EH (cell line): ENCODE measurements at places on chromosomes 3 and 15.

DNA sequence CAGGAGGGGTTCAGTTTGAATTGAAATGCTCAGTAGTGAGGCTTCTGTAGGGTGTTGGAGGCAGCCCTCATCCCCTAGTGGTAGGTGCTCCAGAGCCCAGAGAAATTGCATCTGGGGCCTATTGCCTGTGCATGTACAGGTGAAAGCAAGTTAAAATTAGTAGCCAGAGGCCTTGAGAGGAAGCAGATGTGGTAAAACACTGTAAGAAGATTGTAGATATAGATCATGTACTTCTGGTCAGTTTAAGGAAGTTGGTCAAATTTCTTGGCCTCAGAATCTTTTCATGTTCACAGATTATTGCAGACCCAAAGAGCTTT, 34.6 kb downstream of the IGSF10 start:
- DNase-seq = no peak

DNA sequence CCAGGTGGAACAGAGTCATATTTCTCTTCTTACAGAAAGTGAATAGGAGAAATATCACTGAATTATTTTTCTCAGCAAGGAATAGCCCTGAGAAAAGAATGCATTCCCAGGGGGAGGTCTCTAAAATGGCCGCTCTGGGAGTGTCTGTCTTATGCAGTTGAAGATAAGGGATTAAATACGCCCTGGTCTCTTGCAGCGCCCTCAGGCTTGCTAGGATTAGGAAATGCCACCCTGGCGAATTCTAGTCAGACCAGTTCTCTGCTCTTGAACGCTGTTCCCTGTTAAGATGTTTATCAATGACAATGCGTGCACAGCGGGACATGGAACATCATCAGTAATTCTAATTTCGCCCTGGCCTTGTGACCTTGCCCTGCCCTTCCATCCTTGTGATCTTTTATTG, 949.0 kb upstream of the SEMA6D start:
- no peak for DNase-seq

DNA sequence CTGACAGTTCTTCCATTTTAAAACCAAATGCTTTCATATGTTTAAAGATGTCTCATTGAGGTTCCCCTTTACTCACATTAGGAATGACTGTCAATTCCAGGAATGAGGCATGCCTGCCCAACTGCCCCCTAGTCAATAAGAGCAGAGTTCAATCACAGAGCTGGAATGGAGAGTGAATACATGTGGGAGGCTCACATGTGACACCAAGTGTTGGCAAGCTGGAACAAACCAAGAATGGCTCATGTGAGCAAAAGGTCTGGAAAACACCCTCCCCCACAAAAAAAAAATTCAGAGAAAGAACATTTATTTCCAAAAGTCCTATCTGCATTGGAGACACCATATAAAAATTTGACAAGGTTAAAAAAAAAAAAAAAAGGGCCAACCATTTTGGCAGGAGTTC, 3.7 kb downstream of the PBRM1 start:
- peak; percentile 77 for DNase-seq

DNA sequence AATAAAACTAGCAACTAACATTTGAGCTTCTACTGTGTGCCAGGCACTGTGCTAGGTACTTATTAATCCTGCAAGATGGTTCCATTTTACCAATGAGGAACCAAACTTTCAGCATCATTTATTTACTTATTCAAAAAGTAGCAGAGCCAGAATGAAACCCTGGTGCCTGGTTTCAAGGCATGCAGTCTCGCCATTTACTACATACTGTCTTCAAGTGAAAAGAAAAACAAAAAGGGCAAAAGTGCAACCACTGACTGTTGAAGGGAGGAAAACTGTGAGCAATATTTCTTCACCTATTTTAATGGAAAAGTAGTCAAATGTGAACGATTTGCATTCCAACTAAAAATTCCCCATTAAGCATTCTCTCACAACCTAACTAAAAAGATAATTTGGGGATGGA, 8.7 kb downstream of the DCUN1D1 start:
- peak; percentile 41 for DNase-seq

DNA sequence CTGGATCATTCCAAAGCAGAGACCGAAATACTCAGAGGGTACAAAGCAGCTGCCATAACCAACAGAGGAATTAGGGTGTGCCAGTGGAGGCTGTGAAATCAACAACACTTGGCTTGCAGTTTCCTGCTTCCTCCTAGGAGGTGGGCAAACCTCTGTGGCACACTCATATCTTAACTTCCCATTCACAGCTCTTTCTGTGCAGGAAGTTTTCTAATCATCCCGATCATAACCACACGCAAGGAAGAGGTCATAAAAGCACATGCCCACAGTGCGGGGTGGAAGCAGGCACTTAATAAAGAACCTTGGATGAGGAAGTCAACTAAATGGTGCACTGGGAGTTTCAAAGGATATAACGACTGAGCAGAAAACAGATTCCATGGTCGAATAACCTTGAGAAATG, 5.1 kb downstream of the SCAMP2 start:
- no peak for DNase-seq

DNA sequence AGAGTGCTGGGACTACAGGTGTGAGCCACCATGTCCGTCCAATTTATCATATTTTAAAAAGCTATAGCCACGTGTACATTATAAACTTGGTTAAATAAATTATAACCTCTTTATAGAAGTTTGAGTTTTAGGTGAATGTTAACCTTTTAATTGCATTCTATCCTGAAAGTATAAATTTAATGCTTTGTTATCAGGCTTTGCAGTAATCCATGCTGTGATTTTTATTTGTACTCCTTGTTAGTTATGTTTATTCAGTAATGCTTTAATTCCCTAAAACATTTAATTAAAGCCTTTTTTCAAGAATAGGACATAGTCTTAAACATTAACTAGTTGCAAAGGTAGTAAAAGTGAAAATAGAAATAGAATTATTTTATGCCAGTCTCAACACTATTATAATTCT, 11.7 kb downstream of the ARL13B start:
- DNase-seq = no peak

DNA sequence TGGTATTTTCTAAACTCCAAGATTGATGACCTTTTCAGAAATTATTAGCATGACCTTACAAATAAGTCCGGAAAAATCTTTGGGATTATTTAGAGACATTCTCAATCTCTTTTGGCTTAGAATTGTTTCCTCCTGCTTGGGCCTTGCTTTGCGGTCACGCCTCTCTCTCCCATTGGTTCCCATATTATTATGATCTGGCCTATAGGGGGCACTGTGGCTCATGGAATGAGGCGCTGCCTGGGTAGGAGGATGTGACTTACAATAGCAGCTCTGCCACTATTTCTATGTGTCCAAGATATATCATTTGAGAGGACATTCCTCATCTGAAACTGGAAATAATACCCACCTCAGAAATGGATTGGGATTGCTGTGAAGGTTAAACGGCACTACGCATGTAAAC, 464.9 kb downstream of the MFSD1 start:
- peak; percentile 43 for DNase-seq

GRCh38 chr3:161171113-161171512, 50.0 kb upstream of the NMD3 start:
- DNase-seq = peak; percentile 81

- no peak for DNase-seq
These were observed 250.9 kb upstream of the IGF1R start for GRCh38 chr15:98397419-98397818.

DNA sequence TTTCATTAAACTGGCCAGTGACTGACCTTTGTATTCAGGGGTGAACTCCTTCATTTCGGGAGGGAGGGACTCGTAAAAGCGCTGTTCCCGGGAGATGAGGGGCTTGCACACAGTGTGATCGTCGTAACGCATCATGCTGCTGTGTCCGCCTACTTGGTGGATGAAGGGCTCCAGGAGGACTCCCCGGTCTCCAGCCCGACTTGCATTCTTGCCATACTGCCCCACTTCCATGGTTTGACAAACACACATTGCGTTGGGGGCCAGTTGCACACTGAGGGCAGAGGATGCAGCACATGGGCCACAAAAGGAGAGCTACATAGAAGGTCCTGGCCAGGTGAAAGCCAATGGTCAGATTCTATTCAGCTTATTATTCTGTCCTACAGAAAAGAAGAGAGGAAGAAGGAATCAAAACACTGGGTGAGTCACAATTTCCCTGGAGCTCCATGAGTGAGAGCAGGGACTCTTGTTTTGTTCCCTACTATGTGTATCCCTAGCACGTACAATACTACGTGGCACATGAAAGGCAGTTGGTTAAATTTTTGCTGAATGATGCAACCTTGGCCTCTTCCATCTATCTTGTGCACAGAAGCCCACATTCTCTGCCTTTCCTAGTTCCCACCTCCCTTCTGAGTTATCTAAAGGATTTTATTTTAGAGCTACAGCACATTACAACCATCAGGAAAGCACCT, 24.2 kb upstream of the GMPPB start:
- DNase-seq = peak; percentile 79

GRCh38 chr3:168620854-168621253, 525.1 kb upstream of the GOLIM4 start:
- DNase-seq = peak; percentile 24

DNA sequence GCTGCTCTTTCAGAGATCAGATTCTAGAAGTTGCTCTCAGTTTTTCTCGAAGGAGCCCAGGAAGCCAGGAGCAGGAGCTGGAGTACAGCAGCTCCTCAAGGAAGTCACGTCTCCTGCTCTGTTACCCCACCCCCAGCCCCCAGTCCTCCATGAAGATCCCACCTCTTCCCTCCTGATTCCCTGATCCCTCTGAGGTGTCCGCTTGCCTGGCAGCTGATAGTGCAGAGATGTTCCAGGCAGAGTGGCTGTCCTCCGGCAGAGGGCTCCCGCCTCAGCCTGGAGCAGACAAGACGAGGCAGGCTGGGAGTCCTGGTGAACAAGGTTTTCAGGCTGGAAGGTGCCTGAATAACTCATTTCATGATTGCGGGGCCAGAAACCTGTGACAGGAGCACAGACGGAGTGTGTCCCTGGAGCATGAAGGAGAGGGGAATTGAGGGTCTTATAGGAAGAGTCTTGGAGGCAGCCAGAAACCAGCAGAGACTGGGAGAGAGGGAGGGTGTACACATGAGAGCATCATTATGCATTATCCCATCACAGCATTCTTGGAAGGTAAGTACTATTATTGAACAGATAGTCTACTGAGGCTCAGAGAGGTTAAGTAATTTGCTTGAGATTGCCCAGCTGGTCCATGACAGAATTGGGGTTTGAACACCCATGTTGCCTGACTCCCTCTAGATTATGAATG, 1.2 kb downstream of the HRH1 start:
- peak; percentile 89 for DNase-seq

GRCh38 chr3:120284747-120285507, at the start of gene GPR156:
Gene GPR156, minus strand, starts transcription at chr3:120285222. Its CDS starts 41,124 bp downstream, at chr3:120244098.
- peak; percentile 39 for DNase-seq

GRCh38 chr15:44450172-44450571, 22.7 kb downstream of the CTDSPL2 start:
- no peak for DNase-seq

- DNase-seq = no peak
These were observed 559.4 kb upstream of the KCNMB2 start for GRCh38 chr3:177976866-177977265.

DNA sequence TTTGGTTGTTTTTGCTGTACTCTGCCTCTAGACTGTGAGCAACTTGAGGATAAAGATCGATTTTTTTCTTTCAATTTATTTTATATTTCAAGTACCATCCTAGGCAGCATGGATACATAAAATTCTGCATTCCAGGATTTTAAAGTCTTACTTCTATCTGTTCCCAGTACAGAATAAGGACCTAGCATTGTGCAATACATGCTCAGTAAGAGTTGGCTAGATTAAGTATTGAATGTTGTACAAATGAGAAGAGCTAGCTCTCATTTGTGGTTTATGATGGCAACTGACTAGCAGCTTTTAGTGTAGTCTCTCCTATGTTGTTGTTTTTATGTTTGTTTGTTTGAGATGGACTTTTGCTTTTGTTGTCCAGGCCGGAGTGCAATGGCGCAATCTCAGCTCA, 222.7 kb downstream of the TP63 start:
- no peak for DNase-seq

DNA sequence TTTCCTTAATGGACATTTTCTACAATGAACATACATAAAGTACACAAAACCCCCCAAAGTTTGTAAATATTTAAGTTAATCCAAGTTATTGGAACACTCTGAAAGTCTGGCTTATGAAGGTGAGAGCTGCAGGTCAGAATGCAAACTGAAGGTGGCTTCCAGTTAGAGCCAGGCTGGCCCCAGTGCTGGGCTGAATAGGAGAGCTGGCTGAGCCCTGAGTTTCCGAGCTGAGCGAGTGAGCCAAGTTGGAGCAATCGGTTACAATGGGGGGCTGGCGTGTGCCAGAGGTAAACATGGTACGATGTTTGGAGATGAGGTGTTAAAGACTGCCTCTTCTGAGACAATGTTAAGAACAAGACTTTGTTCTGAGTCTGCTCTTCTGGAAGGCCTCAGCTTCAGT, 230.8 kb upstream of the MCTP2 start:
- DNase-seq = no peak

DNA sequence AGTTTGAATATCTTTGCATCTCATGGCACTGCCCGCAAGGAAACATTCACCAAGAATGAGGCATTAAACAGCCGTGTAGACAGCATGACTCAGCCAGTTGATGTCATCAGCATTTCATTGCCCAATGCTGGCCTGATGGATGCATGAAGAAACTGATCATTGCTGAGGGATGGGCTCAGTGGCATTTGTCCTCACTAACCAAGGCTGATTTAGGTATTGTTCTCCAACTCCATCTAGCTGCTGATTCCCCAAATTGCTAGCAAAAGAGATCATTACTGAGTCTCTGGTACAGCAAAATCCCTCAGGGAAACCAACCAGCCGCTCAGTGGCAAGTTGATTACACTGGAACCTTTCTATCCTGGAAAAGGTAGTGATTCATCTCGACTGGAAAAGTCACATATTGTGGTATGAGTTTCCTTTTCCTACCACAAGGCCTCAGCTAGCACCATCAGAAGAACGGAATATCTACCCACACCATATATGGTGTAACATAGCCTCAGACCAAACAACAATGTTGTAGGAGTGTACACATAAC, 186.5 kb upstream of the GAP43 start:
- DNase-seq = peak; percentile 98

DNA sequence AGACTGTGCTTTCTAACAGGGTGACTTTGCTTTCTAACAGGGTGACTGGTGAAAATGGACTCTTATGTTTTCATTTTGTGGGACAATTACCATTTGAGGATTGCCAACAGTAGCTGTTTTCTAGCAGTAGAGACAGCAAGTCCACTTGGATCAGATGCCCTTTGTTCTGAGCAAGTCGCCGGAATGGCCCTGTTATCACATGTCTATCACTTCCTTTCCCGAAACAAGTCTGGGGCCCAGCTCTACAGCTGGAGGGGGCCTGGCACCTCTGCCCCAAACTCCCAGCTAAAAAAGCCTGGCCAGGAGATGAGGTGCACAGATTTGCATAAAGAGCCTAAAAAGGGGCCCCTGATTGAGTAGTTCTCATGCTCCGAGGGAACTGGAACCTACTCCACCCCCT, 44.6 kb downstream of the THBS1 start:
- no peak for DNase-seq

- DNase-seq = no peak
These were observed 187.8 kb downstream of the TLE3 start for GRCh38 chr15:69909719-69910444.

DNA sequence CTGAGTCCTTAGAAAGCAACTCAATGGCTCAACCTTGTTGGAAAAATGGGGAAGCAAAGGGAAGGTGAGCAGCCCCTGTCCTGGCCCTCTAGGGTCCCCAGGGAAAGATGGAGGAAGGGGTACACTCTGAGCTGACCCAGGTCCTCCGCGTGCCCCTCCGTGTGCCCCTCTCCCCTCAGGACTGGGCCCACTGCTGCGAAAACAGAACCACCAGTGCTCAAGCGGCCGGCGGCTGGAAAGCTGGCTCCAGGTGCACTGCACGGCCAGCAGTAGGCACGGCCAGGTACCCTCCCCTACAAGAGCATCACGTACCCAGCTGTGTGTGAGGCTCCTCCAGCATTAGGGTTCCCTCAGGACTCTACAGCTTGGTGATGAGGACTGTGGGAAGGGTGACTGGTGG, 26.3 kb downstream of the RAB43 start:
- no peak for DNase-seq

GRCh38 chr3:190169243-190169642, 48.5 kb upstream of the P3H2 start:
- no peak for DNase-seq
